SK-MEL-5 (cell line): ENCODE measurements at places on chromosomes 4 and X. TPM values are rescaled to one million over a fixed set of nuclear protein-coding genes. Genes with fewer than 3 reads are reported as not detected.
A peak's percentile ranks its signal among the peaks of the same experiment; 100 is the strongest.

DNA sequence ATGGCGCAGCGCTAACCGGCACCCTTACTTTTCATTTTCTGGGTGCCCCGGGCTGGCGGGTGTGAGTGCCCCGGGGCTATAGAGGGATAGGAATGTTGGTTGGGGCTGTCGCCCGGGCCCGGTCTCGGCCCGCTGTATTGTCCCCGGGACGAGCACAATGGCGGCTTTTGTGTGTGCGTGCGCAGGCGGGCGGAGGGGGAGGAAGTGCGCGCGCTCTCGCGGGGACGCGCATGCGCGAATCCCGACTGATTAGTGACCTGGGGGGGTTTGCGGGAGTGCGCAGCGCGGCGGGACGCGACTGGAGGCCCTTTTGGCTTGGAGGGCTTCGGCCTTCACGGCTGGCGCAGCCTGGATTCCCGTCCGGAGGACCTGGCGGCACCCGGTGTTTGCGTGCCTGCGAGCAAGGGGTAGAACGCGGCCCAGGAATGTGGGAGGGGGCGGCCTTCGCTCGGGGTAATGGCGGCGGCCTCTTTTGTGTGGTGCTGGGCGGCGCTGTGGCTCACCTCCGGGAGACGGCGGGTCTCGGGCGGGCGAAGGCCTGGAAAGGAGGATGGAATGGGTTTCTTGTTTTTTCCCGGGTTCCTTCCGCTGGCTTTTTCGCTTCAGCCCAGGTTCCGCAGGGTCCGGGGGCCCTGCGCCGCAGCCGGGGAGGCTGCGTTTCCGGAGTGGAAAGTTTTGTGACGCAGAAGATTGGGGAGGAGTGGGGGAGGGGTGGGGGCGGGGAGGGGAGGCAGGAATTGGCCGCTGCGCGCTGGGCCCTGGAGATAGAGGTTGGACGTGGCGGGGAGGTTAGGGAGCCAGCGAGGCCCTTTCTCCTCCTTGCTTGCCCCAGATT, 618 bp downstream of the DDX3X start:
- peak; percentile 79 for DNase-seq

DNA sequence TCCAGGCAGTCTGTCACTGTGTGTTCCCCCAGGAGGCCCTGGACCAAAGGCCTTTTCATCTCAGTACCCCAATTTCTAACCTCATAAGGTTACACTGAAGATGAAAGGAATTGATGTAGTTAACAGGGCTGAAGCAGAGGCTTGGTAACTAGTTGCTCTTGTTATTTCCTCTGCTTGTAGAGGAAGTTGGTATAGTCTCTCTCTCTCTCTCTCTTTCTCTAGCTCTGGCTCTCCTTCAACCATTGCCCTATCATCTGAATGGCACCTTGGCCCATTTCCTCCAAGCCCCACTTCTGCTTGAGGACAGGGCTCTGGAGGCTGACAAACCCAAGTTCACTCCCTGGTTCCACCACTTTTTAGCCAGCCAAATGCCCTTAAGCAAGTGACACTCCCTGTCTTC, 96.1 kb downstream of the MAMLD1 start:
- DNase-seq = no peak

DNA sequence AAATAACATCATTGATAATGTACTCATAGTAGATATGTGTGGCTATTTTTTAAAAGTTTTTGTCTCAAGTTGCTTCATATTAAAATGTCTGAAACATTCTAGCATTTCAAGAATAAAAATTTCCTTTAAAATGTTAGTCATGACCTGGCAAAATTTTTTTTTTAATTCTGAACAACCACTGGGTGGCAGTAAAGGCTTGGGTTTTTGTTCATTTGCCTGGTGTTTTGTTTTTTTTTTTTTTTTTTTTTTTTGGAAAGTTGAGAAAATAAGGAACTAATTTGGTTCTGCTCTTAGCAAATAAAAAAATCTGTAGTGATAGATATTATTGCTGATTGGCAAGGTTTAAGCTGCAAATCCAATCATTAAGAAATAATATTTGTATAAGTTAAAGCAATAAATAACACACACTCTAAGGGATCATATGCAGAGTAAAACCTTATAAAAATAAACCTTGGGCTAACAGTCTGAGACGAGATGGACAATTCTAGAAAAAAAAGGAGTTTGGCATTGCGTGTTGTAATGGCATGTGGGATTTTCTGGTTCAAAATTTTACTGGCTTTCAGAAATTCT, 81.4 kb downstream of the CEP44 start:
- peak; percentile 70 for DNase-seq

GRCh38 chrX:123486297-123486696, 246.6 kb downstream of the THOC2 start:
- DNase-seq = no peak

GRCh38 chr4:10917566-10917965, 233.0 kb upstream of the CLNK start:
- DNase-seq = no peak

- DNase-seq = no peak
Observed at GRCh38 chr4:109248322-109248900, 54.0 kb downstream of the COL25A1 start.

GRCh38 chrX:68920561-68920960, 91.7 kb downstream of the EFNB1 start:
- no peak for DNase-seq

DNA sequence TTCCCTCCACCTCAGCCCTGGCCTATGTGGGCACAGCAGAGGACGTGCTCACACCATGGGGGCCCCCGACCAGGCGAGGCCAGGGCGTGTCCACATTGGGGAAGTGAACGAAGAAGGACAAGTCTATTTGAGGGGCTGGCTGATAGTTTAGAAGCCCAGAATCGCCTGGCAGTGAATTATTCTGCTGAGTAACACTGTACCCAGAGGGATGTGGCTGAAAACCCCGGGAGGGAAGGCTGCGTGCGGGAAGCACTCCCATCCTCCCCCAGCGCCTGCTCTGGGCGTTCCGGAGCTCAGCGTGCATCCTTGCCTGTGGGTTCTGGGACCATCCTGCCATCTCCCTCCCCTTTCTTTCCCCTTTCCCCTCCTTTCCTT, 66.6 kb downstream of the TRMT44 start:
- no peak for DNase-seq

DNA sequence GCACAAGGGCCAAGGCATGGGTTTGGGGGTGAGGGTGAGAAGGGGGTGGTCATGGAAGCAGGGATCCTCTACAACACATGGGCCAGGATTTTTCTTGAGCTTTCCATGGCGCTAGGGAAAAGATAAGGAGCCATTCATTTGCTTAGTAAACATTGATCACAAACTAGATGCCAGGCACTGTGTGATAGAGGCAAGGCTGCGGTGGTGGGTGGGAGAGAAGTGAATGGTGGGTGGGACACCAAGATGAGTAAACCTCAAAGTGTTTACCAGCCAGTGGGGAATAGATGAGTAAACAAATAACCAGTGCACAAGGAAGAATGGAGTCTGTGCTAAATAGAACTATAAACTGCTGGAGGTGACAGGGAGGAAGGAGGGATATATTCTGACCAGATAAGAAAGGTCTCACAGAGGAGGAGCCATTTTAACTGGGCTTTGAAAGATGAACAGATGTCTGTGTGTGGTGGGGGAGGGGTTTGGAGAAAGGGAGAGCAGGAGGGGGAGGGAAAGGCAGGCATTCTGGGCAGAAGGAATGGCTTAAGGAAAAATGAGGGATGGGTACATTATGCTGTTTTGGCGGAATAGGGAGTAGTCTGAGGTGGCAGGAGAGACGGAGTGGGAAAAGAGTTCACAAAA, 48.0 kb upstream of the LAS1L start:
- DNase-seq = no peak

DNA sequence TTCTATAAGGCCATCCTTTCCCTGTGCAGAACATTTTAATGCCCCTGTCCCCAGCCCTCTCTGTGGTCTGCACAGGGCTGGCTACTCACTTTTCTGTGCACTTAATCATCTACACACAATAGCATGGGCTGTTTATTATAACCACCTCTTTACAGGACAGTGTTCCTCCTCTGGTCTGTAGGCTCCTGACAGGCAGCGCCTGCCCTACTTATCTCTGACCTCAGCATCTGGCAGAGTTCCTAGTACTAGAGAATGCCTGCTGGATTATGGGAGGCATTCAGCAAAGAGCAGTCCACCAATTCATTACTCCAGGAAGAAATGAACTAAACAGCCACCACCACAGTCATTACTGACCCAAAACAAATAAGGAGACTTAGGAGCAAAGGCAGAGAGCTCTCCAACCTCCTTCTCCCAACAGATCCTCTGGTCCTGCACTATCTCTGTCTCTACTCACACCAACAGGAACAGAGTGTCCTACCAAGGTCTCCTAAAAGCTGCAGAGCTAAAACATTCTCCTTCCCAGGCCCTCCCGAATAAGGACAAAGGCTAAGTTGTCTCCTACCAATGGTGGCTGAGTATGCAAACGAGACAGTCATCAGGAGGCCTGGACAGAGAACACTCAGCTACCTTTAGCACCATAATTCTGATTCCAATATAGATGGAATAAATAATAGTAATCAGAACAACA, 279.2 kb downstream of the QDPR start:
- no peak for DNase-seq

DNA sequence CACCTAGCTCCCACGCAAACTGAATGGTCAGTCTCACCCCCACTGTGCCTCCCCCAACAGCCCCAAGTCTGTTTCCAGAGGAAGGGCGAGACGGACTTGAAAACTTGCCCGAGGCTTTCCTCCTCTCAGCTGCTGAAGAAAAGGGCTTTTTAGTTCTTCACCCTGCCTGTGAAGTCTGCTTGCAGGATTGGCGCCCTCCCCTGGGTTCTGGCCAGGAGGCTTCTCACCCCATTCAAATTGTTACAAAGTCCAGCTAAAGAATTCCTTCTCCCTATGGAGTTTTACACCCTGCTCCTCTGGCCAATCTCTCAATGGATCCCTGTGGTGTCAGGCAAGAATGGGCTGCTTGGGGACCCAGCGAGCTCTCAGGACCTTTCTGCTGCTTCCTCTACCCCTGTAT, 241.0 kb downstream of the AFF2 start:
- no peak for DNase-seq

- no peak for DNase-seq
Observed at GRCh38 chr4:151166636-151167035, 67.2 kb downstream of the RPS3A start.

Gene GPR78
- not detected in 2 replicates for total RNA-seq

Gene F8A3
- 1.6 and 1.8 TPM in 2 replicates for total RNA-seq

Gene PLK4
- total RNA-seq = 11.1 and 13.7 TPM in 2 replicates

Gene STAP1
- not detected in 2 replicates for total RNA-seq
